H4 (cell line): ENCODE measurements at places on chromosomes 11 and 22. TPM values are rescaled to one million over a fixed set of nuclear protein-coding genes. Genes with fewer than 3 reads are reported as not detected.

Gene SPI1
- total RNA-seq = not detected in 2 replicates

Gene BRD1
- 7.3 and 13.9 TPM in 2 replicates for total RNA-seq

Gene EED
- 18.1 and 18.6 TPM in 2 replicates for total RNA-seq

Gene RGL4
- total RNA-seq = not detected in 2 replicates

Gene NF2
- 32.3 and 32.4 TPM in 2 replicates for total RNA-seq

Gene SPDYC
- not detected in 2 replicates for total RNA-seq

Gene DCDC1
- 0.08 and 0.31 TPM in 2 replicates for total RNA-seq

Gene SYT7
- 1.9 and 10.8 TPM in 2 replicates for total RNA-seq

Gene MYO7A
- 0.35 and 1.4 TPM in 2 replicates for total RNA-seq

Gene RIBC2
- not detected in 2 replicates for total RNA-seq

Gene C22orf23
- 0.41 and 1.1 TPM in 2 replicates for total RNA-seq

Gene PNPLA3
- 5.2 and 7.8 TPM in 2 replicates for total RNA-seq

Gene ARHGAP42
- total RNA-seq = 4.3 and 8.3 TPM in 2 replicates

Gene TESMIN
- total RNA-seq = 0.76 and 4.5 TPM in 2 replicates

Gene WBP2NL
- not detected in 2 replicates for total RNA-seq

Gene ZNF215
- 10.7 TPM in 2 replicates for total RNA-seq

Gene ANO5
- 1.4 and 1.8 TPM in 2 replicates for total RNA-seq

Gene AIFM3
- total RNA-seq = not detected in 2 replicates

Gene TLCD5
- 5.4 and 6.3 TPM in 2 replicates for total RNA-seq

Gene TRIM6
- 6.4 and 11.2 TPM in 2 replicates for total RNA-seq

Gene KDM4D
- total RNA-seq = 0.66 and 0.81 TPM in 2 replicates

Gene SCN4B
- total RNA-seq = 2.5 and 3.9 TPM in 2 replicates

Gene MS4A6A
- not detected in 2 replicates for total RNA-seq

Gene GAB4
- not detected in 2 replicates for total RNA-seq

Gene TRPC6
- total RNA-seq = 0.02 TPM in 1 of 2 replicates, not detected in the other

Gene CLMP
- total RNA-seq = 13.6 and 25.2 TPM in 2 replicates

Gene P2RX6
- 2.0 and 4.0 TPM in 2 replicates for total RNA-seq

Gene SMARCB1
- 50.9 and 61.2 TPM in 2 replicates for total RNA-seq

Gene OR5AP2
- total RNA-seq = not detected in 2 replicates
